H9 (cell line): ENCODE measurements at places on chromosomes 6 and 20.

DNA sequence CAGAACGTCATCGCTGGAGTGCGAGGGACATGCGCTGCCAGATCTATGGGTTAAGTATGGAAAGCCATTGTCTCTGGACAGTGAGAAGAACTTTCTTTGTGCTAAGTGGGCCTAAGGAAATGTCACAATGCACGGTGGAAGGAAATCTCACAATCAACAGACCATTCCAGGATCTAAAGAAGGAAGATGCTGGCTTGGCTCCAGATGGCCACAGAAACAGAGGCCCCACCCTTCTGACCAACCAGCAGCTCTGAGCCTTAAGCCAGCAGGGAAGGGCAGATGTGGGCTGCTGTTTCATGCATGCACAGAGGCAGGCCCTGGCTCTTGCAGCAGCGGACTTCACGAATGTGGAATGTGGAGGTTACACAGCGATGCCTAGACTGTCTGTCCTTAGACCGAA is 156.3 kb downstream of the SOBP start:
- DNase-seq, result no peak

DNA sequence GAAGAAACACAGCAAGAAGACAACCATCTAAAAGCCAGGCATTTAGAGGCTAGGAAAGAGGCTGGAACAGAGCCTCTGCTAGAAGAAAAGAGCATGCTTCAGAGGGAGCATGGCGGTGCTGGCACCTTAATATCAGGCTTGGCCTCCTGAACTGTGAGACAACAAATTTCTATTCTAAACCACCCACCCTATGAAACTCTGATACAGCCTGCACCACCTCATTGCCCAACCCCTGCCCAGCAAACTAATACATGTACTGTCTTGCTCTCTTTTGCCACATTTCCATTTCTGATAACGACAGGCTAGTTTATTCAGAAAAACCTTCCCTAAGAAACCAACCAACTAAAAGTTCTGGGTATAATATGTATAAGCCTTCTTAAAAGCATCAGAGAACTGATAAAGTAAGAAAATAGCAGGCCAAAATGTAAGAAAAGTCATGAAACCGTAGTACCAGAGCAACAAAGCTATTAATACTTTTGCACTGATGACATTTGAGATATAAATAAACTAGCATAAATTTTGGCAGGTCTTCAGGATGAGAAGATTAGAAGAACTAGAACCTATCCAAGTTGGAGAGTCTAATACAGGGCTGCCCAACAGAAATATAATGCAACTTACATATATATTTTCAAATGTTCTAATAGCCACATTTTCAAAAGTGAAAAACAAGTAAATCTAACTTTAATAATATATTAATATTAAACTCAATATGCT is 184.7 kb upstream of the HSF2 start:
- no peak for DNase-seq

DNA sequence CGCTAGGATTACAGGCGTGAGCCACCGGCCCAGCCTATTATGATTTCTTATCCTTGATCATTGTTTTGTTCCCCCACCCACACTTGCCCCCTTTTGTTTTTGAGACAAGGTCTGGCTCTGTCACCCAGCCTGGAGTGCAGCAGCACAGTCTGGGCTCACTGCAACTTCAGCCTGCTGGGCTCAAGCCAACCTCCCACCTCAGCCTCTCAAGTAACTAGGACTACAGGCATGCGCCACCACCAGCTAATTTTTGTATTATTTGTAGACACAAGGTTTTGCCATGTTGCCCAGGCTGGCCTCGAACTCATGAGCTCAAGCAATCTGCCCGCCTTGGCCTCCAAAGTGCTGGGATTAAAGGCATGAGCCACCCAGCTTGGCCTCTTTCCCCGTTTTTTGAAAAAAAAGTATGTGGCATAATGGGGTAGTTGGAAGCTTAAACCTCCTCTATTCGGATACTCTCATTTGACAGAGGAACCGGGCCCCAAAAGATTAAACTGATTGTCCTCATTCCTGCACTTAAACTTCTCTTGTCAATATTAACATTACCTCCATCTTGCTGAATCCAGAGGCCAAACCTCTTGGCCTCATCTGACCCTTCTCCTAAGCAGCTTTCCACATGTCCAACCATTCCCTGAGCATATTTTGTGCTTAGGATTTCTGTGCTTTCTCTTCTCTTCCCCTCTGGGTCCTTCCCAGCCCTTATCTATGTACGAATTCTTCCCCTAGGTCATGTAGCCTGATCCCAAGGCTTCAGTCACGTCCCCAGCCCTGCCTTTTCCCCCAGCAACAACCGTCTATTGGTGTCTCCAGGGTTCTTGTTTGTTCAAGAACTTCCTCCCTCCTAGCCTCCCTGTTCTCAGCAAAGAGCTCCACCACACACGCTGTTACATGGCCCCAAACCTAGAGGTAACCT is 6.1 kb upstream of the EZR start:
- DNase-seq, result no peak

DNA sequence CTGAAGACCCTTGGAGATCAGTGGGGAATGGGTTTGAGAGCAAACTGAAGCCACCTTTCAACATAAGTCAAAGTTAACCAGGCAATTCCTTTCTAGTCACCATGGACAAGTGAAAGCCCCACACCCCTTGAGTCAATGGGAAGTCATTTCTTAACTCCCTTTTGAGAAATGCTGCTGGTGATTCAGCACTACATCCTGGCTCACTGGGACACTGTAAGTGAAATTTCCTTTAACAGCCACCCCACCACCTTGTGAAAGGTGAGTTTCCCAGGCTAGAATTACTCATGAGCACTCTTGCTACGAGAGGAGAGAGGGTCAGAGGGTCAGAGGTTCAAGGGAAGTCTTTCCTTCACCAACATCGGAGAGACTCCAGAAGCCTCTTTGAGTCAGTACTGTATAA is 93.3 kb upstream of the MARCKS start:
- DNase-seq, result no peak

DNA sequence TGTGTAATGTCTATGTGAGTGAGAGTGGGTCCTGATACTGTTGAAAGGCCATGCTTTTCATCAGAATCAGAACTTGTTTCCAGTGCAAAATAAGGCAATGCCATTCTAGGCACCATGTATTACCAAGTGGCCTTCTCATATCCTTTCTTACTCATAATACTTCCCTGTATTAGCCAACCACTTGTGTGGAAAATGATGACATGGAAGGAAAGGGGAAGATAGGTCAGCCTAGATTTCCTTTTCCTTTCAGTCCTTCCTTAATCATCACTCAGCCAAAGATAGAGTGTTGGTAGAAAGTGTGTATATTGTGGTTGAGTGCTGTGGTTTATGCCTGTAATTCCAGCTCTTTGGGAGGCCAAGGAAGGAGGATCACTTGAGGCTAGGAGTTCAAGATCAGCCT is 158.6 kb upstream of the PREP start:
- no peak for DNase-seq

- DNase-seq, result no peak
Observed at GRCh38 chr6:111606620-111607115, 990 bp upstream of the TRAF3IP2 start.

DNA sequence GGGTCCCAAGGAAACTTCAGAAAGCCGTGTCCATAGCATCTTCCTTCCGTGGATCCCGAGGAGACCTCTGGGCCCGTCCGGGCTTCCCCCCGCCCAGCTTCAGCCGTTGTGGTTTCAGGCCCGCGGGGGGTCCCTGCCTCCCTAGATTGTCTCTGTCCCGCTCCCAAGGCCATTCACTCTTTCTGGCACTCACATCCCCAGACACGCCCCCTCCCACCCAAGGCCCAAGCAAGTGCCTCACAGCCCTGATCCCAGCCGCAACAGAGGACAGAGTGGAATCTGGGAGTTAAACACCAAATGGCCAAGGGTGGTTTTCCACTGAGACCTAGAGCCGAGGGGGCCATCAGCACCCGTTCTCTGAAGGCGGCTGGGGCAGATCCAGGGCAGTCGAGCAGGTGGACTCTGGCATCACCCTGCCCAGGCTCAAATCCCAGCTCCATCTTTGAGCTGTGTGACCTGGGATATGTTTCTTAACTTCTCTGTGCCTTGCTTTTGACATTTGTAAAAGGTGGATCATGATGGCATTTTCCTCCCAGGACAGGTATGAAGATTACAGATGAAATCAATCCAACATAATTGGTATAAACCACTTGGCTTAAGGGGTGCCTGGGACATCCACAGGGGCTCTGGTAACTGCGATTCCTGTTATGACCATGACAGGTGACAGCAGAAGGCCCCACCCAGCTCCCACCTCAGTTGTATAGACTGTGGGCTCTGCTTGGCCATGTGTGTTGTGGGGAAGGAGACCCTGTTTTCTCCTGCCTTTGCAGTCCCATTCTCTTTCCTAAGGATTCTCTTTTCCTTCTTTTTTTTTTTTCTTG is 48.1 kb downstream of the CTCFL start:
- no peak for DNase-seq
